ENCODE measurements at places on chromosomes 7 and 10. TPM values are rescaled to one million over a fixed set of nuclear protein-coding genes. Genes with fewer than 3 reads are reported as not detected.

The IFIT1B gene
- total RNA-seq = 1.0 TPM

DNA sequence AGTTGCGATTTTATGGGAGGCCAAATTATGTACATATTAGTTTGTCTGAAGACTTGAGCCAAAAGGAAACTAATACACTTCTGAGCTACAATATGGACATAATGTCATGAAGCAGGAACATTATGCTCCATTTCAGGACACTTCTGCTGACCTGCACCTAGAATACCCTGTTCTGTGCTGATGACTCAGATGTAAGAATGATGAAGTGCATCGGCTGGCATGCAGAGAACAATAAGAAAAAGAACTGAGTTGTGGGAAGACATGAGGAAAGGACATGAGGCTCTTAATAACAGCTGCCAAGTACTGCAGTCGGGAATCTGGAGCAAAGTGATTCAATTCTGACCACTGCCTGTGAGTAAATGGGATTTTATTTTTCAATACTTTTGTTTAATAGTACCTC is 192.9 kb upstream of the VSTM2A start:
- ATAC-seq = peak; percentile 94

- no peak for ATAC-seq
Measured at GRCh38 chr7:55366461-55367070, 1.4 kb downstream of the LANCL2 start.

- no peak for ATAC-seq
Measured at GRCh38 chr10:94172332-94172731, 178.6 kb downstream of the PLCE1 start.

The C10orf53 gene
- 1.5 TPM for total RNA-seq

- ATAC-seq = peak; percentile 70
Measured at GRCh38 chr7:155533827-155534690, 12.3 kb downstream of the CNPY1 start.

The PLXNA4 gene
- total RNA-seq = 4.9 TPM

DNA sequence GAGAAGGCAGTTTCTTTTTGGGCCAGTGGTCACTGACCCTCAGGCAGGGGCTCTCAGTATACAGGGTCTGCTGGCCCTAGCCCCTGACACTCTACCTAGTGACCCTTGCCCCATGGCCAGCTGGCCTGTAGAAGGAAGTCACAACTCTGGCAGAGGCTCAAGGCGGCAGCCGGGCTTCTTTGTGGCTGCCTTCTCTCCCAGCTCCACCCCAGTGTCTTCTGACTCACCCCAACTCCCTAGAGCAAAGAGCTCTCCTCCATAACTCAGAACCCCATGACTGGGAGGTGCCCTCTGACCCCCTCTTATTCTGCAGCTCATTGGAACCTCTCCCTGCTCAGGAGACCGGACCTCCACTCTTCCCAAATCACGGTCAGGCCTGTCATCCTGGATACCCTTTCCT is 358.2 kb downstream of the FGFR2 start:
- no peak for ATAC-seq

The PRRT4 gene
- 8.0 TPM for total RNA-seq

- ATAC-seq = no peak
Measured at GRCh38 chr10:30365278-30365677, 16.2 kb upstream of the MTPAP start.
